ENCODE measurements at places on chromosomes 3 and 15.

DNA sequence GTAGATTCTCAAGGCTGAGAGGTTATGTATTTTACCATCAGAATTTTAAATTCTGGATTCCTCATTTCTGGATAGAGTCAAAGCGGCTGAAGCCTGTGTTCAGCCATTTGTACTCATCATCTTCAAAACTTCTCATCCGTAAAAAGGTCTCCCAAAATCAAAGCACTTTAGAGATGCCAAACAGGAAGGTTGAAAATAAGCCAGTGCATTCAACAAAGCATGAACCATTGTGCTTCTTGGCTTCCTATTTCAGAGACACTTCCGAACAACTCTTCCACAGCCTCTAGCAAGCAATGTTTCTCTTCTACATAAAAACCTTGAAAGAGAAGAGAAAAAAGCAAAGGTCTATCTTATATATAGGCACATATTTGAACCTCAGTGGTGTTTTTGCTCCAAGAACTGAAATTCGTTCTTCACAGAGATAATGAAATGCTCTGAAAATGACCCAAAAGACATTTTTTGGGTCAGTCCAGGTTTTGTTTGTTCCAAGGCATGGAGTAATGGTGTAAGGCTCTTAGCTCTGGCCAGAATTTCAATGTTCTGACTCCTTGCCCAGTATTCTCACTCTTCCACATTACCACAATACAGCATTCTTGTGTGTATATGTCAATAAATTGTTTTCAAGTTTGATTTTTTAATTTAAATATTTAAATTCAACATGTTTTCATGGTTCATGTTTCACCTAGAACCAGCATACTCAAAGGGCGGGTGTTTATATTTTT, 163.1 kb downstream of the STAC start:
- DNase-seq = no peak

DNA sequence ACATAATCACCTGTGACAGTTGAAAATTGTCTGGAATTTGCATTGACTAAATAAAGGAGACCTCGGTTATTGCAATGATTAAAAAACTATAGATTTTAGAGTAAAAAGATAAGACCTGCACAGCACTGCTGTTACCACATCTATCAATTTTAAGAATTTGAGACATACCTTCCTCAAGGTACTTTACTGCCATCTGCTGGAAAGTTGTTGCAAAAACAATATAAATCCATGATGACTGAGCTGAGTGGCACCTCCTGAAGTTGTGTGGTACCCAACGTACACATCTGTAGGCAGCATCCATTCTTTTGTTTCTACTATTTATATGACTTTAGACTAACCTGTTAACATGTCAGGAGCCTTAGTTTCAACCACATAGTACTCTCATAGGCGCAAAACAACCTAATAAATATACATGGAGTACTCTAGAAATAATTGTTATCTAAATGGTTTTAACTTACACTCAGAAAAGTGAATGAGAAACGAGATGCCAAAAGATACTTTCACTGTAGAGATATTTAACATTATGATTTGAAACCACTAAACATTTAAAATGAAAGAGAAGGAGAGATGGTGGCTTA, 106.7 kb downstream of the GHSR start:
- DNase-seq = no peak

GRCh38 chr15:25179673-25180511, 225.1 kb downstream of the SNRPN start:
- no peak for DNase-seq

DNA sequence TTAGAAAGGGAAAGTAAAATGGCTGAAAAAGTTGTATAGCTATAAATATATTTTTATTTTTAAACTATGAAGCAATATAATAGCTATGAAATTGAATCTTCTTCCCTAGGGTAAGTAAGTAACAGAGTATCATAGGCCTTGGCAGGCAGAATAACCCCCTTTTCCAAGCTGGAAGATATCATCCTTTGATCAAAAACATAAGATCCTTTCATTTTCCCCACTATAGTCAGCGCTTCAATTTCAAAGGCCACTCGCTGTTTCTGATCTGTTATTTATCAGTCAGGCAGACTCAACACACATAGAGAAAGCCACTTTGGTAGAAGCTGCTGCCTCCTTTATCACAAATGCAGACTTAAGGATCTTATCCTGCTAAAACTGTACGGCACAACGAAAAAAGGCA, 74.0 kb upstream of the UBE2E2 start:
- DNase-seq = no peak

GRCh38 chr3:107600780-107601179, 78.0 kb downstream of the BBX start:
- no peak for DNase-seq

- no peak for DNase-seq
Observed at GRCh38 chr15:90960298-90961091, 5.8 kb downstream of the RCCD1 start.

DNA sequence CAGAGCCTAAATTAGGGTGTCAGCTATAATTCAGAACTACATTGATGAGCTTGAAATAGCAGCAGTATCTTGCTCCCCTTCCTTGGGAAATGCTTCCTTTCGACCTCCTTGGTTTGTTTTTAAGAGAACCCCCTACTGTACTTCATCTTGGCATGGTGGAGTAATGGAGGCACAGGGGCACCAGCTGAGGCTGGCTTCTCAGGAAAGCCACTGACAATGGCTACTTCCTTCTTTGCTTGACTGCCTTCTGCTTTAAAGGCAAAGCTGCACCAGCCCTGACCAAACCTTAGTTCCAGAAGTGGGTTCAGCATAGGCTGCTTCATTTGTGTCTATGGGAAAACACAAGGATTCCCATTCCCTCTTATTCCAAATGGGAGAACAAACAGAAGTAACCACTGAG, 1.5 kb upstream of the FBXL22 start:
- DNase-seq = no peak

DNA sequence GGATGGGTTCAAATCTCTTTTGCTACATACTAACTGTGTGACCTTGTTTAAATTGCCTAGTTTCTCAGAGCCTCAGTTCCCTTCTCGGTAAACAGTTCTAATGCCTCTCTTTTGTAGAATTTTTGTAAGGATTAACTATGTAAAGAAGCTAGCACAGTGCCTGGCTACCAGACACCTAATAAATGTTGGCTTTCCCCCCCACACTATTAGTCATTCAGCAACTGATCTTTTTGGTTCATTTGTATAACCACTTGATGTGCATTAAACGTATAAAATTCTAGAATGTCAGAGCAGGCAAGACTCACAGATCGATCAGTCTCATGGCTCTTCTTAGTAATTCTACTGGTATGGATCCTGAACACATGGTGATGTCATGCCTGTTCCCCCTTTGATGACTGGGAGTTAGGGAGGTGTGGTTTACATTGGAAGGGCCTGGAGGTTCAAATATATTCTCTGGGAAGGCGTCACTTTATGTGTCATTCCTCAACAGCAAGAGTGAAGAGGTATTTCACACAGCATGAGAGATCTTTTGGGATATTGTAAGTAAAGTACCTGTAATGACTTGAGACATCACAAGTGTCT, 6.5 kb downstream of the TAGLN3 start:
- DNase-seq = peak; percentile 19

DNA sequence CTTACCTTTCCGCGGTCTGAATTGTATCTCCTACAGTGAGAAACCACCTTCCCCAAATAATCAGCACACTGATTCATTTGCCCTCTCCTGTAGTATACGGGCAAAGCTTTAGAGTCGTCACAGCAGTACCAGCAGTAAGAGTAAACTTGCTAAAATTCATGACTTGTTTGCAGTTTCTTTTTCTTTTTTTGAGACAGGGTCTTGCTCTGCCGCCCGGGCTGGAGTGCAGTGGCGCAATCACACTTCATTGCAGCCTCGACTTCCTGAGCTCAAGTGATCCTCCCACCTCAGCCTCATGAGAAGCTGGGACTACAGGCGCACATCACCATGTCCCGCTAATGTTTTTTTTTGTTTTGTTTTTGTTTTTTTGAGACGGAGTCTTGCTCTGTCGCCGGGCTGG, 11.9 kb downstream of the SCAMP5 start:
- DNase-seq = no peak

DNA sequence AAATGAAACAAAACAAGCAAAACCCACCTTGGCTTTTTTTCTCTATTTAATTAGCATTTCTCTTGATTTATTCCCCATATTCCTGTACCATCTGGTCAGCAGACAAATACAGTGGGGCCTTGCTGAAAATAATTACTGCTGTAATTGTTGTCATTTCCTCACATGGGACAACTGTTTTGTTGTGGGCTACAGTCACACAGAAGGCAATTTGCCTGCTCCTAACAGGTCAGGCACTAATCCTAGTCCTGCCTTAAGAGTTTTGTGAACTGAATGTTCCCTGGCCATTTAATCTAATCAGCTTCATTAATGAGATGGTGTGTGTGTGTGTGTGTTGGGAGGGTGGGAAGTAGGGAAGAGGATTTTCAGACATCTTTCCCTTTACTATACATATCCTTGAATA, 11.6 kb downstream of the TRPC1 start:
- no peak for DNase-seq

DNA sequence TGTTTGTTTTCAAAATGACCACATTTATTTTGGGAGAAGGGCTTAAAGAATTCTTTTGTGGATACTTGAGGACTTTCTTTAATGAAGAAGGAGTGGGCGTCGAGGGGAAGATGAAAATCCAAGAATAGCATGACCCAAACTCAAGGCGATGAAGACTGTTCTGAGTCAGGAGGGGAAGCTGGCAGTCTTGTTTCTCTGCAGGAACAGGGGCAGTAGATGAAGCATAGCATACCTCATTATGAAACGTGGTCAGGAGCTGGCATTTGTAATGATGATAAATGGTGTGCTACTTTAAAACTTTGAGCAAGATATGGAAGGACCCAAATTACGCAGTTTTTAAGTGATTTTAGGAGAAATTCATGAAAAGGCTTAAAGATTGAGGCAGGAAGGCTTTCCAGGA, 549.0 kb downstream of the IGSF11 start:
- DNase-seq = no peak

DNA sequence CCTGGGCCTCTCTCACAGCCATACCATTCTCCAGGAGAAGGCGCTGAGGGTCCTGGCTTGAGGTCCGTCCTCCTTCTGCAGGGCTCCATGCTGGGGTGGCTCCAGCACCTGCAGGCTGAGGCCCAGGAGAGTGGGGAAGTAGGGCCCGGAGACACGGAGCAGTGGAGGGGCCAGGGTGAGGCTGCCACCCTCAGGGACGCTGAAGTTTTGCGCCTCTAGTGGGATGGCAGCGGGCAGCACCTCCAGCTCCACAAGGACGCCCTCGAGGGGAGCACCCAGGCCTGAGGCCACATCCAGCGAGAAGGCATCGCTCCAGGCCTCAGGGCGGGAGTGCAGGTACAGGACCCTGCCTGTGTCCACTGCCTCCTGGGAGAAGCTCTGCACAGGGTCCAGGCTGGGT, 27.5 kb downstream of the CSPG4 start:
- DNase-seq = no peak

GRCh38 chr15:29819979-29820378, 2.3 kb downstream of the TJP1 start:
- no peak for DNase-seq

- no peak for DNase-seq
Observed at GRCh38 chr15:41992151-41992802, 19.9 kb upstream of the EHD4 start.

DNA sequence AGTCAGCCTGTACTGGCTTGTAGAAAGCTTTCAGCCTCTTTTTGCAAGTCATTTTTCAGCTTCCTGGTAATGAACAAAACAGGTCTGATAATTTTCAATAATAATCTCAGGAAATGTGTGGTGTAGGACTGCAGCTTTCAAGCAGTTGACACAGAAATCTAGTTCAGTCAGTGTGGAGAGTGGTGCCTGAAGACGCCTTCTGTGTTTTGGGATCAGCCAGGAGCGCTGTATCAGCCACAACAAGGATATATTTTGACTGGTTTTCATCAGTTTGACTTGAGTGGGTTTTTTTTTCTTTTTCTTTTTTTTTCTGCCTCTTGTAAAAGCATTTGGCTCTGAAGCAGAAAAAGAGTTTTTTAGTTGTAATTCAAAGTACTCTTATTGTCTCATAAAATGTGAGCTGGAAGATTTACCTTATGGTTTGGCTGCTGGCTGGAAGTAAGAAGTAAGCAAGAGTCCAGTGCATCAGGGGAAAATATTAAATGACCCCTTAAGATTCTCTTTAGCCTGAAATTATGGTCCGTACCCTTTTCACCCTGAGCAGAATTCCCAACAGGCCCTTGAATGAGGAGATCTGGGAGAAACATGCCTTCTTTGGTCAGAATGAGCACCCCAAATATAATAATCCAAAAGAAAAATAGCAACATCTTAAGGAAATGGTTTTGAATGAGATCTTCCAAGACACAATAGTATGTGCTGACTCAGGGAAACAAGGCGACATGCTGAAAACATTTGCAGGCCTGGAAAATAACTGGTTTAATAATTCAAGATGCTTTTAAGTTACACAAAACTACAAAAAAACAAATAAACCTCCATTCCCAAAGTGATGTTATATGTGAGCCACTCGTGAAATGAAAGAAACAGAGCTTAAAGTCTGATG, 332.7 kb upstream of the ADAMTS9 start:
- no peak for DNase-seq

- no peak for DNase-seq
Observed at GRCh38 chr3:47370887-47371697, 9.7 kb upstream of the PTPN23 start.

GRCh38 chr3:7682822-7683229, 818.8 kb upstream of the LMCD1 start:
- DNase-seq = no peak

- DNase-seq = no peak
Observed at GRCh38 chr3:45988804-45989203, 6.8 kb downstream of the FYCO1 start.

DNA sequence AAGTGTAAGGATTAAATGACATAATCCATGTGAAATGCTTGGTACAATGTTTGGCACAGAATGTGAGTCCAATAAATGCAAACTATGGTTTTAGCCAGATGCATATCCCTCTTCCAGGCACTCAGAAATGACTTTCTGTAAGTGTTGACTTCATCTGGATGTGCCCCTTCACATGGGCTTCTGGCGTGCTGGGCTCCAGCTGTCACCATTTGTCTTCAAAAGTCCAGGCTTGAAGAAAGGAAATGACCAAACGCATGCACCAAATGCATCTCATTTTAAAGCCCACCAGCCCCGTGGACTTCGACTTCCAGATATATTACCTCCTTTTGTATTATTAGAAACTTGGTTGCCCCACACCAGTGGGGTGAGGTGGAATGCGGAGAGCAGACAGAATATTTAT, 23.7 kb downstream of the CRYGS start:
- DNase-seq = no peak

GRCh38 chr3:47664519-47664918, 85.9 kb upstream of the CSPG5 start:
- no peak for DNase-seq

Data from stimulated activated CD4-positive, alpha-beta T cell treated with anti-CD3 and anti-CD28 coated beads, Interleukin-1b, Interleukin-23, amount 100 ng/mL, for 48 hours (primary cell).